ENCODE measurements at places on chromosomes 16 and 17.
A peak's percentile ranks its signal among the peaks of the same experiment; 100 is the strongest.

DNA sequence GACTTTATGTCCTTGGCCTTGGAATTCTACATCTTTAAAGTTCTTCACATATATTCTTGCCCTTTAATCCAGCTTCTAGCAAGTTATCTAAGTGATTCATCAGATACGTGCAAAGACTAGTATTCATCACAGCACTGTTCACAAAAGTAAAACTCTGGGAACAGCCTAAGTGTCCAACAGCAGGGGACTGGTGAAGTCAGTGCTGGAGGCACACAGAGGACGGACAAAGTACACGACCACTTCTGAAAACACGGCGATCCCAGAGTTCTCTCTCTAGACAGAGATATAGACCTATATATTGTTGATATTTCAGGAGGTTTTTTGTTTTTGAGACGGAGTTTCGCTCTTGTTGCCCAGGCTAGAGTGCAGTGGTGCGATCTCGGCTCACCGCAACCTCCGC lies 12.8 kb downstream of the CTRB1 start:
- no peak for DNase-seq

GRCh38 chr16:12649356-12649755 lies 154.3 kb downstream of the CPPED1 start:
- no peak for DNase-seq

GRCh38 chr16:69311533-69312387 lies 610 bp downstream of the VPS4A start:
- DNase-seq, result no peak

DNA sequence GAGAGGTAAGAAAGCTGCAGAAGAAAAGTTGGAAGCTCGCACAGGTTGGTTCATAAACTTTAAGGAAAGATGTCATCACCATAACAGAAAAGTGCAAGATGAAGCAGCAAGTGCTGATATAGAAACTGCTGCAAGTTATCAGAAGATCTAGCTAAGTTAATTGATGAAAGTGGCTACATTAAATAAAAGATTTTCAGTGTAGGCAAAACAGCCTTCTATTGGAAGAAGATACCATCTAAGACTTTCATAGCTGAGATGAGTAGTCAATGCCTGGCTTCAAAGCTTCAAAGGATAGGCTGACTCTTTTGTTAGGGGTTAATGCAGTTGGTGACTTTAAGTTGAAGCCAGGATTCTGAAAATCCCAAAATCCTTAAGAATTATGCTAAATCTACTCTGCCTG lies 24.0 kb downstream of the CYLD start:
- DNase-seq, result no peak

DNA sequence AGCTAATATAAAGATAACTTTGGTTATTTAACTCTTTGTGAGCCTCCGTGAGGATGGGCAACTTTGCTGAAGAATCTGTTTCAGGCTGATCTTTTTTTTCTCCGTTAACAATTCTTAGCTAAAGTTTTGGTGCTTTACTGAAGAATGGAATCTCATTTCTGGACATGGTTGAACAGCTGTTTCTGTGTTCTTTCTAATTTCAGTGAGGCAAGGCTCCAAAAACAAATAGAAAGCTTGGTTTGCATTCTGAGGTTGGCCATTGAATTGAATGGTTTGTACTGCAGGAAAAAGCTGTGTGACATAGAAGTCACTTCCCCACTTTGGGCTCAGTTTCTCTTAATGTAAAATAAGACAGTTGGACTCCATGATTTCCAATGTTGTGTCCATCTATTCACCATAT lies 22.3 kb upstream of the HLF start:
- no peak for DNase-seq

GRCh38 chr17:74801896-74802295 lies 25.8 kb upstream of the NAT9 start:
- no peak for DNase-seq

GRCh38 chr17:4641297-4642195 lies at the start of gene ALOX15:
Gene ALOX15, minus strand, starts transcription at chr17:4641678. Its CDS starts 27 bp downstream, at chr17:4641651.
- DNase-seq, result no peak

DNA sequence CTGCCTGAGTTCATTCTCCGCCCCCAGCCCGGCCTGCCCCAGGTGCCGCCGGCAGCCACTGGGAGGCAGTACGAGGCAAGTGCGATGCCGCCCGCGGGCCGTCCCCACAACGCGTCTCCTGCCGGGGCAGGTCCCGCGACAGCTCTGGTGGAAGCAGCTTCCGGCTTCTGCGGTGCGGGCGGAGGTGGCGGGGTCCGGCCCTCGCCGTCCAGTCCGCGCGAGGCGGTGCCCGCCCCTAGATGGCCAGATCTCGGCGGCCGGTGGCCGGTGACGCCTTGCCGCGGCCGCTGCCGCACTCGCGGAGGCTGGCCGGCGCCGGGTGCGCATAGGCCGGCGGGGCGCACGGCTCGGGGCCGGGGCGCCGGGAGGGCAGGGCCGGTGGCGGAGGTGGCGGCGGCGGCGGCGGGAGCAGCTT lies 1.8 kb downstream of the GJD3 start:
- DNase-seq, result peak; percentile 43

DNA sequence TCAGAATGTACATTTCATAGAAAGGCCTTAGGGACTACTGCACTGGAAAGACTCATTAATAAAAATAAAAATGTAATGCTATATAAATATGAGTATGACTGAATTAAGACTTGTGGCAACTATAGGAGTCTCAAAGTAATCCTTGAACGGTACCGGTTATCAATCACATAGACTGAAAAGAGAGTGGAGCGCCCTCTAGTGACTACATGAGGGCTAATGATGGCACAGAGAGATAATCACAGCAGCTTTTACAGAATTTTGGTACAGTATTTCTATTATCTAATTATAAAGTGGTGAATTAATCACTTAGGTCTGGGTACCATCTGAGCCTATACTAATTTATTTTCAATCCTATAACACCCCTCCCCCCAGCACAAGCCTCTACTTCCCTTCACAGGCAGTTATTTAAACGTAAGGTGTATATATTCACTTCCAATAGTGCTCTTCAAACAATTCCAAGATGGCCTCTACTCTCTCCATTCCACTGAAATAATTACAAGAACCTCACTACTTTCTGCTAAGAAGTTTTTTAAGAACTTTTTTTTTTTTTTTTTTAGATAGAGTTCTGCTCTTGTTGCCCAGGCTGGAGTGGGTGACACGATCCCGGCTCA lies 40.7 kb upstream of the ANKFY1 start:
- peak; percentile 13 for DNase-seq

DNA sequence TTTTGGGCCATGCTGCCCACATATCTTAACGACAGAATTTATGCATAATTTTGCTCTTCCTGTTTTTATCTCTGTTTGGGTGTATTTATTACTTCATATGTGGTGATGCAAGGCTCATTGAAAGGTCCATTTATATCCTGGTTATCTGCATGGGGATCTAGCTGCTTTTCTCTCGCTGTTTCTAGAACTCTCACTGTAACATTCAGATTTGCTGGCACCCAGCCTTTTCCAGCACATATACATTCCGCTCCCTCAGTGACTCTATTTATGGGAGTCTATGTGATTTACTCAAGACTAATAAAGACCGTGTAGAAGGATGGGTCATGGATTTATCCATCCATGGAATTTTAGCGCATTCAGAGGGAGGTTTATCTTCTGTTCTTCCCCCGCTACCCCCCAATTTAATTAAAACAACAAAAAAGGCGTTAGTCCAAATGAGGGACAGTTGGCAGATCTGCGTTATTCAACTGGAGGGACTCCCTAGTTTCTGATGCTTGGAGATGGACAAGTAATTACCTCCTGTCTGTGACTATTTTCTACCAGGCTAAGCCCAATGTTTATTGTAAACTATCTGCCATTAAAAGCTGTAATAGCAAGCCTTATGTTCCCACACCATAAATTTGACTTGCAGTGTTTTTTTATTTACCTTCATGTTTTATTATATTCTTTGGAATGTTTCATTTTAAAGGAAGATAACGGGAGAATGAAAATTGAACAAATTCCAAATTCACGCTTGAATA lies 19.8 kb upstream of the MARCHF10 start:
- DNase-seq, result no peak

DNA sequence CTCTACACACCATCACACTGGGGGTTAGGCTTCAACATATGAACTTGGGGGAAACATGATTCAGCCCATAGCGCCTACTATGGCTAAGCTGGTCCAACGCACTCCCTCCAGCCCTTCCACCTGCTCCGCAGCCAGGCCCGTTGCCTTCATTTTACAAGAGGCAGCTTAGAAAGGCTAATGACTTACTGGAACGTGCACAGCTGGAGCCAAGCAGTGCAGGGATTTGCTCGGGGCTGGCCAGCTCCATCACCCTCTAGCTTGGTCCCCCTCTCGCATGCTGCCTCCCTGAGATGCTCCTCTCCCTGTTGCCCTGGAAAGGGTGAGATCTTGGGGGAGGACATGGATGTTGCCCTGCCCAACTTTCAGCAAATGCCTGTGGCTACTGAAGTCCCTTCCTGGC lies 2.8 kb upstream of the CACNG1 start:
- no peak for DNase-seq

DNA sequence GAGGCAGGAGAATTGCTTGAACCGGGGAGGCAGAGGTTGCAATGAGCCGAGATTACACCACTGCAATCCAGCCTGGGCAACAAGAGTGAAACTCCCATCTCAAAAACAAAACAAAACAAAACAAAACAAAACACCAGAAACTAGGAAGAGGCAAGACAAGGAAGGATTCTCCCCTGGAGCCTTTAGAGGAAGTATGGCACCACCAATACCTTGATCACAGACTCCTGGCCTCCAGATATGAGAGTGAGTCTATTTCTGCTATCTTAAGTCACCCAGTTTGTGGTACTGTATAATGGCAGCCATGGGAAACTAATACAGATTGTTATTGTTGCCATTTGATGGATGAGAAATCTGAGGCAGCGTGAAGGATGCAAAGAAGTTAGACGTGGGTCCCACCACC lies 14.6 kb upstream of the CPPED1 start:
- DNase-seq, result no peak

GRCh38 chr17:77688369-77688768 lies 270.1 kb upstream of the TNRC6C start:
- DNase-seq, result no peak

GRCh38 chr17:18984273-18985114 lies 20.1 kb downstream of the FAM83G start:
- no peak for DNase-seq

DNA sequence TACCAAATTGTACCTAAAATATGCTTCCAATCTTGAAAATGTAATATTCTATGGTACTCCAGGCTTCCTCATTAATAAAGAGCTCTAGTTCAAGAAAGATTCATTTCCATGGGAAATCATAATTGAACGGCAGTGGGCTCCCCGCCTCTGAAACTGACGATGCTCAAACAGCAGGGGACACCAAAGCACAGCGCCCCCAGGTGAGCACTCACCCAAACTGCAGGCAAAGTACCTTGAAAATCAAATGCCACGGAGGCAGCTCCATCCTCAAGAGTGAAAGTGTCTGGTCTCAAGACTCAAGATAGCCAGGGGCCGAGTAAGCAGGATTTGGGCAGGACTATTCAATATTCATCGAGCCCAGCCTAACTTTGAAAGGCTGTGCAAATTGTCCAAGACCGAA lies 217.4 kb upstream of the TNRC6C start:
- DNase-seq, result no peak

GRCh38 chr16:67764158-67764667 lies 42.1 kb downstream of the RANBP10 start:
- no peak for DNase-seq

GRCh38 chr17:58081646-58082340 lies 1.4 kb upstream of the DYNLL2 start:
- DNase-seq, result no peak

DNA sequence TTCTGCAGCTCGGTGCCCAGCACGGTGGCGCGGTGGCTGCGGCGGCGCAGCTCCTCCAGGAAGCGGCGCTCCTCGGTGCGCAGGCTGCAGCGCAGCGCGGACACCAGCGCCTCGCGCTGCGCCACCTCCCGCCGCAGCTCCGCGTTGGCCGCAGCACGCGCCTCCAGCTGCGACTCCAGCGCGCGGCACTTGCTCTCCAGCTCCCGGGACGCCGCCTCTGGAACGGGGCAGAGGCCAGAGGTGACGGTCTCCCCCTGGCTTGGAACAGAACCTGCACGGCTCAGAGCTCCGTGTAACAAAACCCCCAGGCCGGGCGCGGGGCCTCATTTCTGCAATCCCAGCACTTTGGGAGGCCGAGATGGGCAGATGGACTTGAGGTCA lies 13.2 kb upstream of the CLUH start:
- DNase-seq, result no peak

- no peak for DNase-seq
Measured at GRCh38 chr17:69857412-69857835, 217.6 kb upstream of the KCNJ16 start.

GRCh38 chr17:36608280-36608679 lies 6.9 kb downstream of the MRM1 start:
- DNase-seq, result no peak

DNA sequence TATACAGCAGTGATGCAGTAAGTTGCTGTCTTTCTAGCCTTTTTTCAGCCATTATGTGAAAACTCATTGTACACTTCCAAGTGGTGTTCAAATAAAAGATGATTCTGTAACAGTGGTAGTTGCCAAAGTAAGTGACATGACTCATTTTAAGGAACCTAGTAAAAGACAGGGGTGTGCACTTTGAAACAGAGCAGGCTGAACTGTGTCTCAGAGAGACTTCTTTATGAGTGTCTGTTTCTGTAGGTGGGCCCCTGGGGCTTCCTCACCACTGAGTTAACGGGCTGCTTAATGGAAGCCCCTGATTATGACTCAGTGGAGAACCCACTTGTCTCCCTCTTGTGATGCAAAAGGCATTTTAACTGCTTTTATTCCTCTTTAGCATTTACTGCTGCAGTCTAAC lies 147.3 kb downstream of the PCTP start:
- no peak for DNase-seq

DNA sequence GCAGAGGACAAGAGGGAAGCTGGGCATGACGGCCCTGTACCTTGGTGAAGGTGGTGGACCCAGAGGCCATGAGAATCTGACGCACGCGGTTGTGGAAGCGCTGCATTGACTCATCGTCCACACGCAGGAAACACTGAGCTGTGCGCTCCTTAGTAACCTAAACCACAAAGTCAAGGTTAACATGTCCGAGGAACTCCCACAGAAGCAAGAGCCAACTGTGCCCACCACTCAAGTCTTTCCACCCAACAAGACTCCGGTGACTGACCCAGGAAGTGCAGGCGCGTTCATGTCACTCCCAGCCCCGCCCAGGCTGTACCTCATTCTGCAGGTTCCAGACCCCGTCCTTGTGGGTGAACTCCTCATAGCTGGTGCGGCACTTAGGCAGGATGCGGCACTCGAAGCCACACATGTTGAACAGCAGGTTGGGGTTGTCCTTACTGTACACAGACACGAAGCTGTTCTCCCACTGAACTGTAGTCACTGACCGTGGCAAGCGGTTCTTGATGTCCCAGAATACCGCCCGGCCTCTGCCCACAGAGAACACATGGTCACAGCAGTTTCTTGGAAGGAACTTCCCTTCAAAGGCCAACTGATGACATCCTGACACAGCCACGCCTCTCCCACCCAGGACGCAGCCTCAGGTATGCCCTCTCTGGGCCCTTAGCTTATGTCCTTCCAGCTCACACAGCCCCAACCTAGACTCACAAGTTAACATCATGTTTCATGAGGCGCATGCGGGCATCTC lies 11.5 kb downstream of the PRPF8 start:
- no peak for DNase-seq

GRCh38 chr16:87582216-87582965 lies 19.9 kb upstream of the JPH3 start:
- DNase-seq, result no peak

- no peak for DNase-seq
Measured at GRCh38 chr17:10516065-10516464, 2.3 kb downstream of the MYH1 start.

GRCh38 chr17:76080768-76081287 lies 1.8 kb downstream of the ZACN start:
- DNase-seq, result no peak

- no peak for DNase-seq
Measured at GRCh38 chr16:87203060-87203656, 114.0 kb downstream of the C16orf95 start.

Data from stimulated activated CD8-positive, alpha-beta memory T cell treated with anti-CD3 and anti-CD28 coated beads, Interleukin-4, amount 100 ng/mL, for 1 hour (primary cell).